ENCODE measurements at places on chromosomes 2 and 18. TPM values are rescaled to one million over a fixed set of nuclear protein-coding genes. Genes with fewer than 3 reads are reported as not detected.

TRIM43 gene
- total RNA-seq, result not detected

CNRIP1 gene
- not detected for total RNA-seq

ANKRD23 gene
- total RNA-seq, result 2.2 TPM

IL1RL1 gene
- 2.7 TPM for total RNA-seq

FOSL2 gene
- total RNA-seq, result 171 TPM

LYPD1 gene
- total RNA-seq, result not detected

TDRD15 gene
- 0.10 TPM for total RNA-seq

TCF23 gene
- total RNA-seq, result not detected

ZNF385B gene
- total RNA-seq, result not detected

BMP10 gene
- total RNA-seq, result not detected

SRD5A2 gene
- total RNA-seq, result not detected

SLC4A3 gene
- 0.10 TPM for total RNA-seq

SLC5A7 gene
- under 0.01 TPM for total RNA-seq

OSBPL1A gene
- 4.2 TPM for total RNA-seq

UGT1A6 gene
- total RNA-seq, result not detected

FTCDNL1 gene
- total RNA-seq, result 1.7 TPM

PTPRN gene
- total RNA-seq, result 1.3 TPM

SERPINB11 gene
- total RNA-seq, result not detected

LYPD6 gene
- total RNA-seq, result not detected

CAPN14 gene
- 0.21 TPM for total RNA-seq

TP53I3 gene
- total RNA-seq, result 5.6 TPM

KCNJ13 gene
- not detected for total RNA-seq

VWA3B gene
- total RNA-seq, result not detected

SLC11A1 gene
- total RNA-seq, result 126 TPM

IL36A gene
- not detected for total RNA-seq

COQ10B gene
- total RNA-seq, result 109 TPM

VSNL1 gene
- total RNA-seq, result not detected

EGR4 gene
- 0.52 TPM for total RNA-seq

GALNT5 gene
- total RNA-seq, result under 0.01 TPM

TCF7L1 gene
- not detected for total RNA-seq

RASGRP3 gene
- 31.5 TPM for total RNA-seq

FLACC1 gene
- total RNA-seq, result 9.6 TPM

CIDEA gene
- total RNA-seq, result not detected

LONRF2 gene
- 0.10 TPM for total RNA-seq

CAPN10 gene
- 18.2 TPM for total RNA-seq

DYSF gene
- 13.3 TPM for total RNA-seq

USP37 gene
- total RNA-seq, result 20.0 TPM

ABHD1 gene
- total RNA-seq, result 0.10 TPM

RBMS1 gene
- 76.3 TPM for total RNA-seq

PROC gene
- 0.84 TPM for total RNA-seq

UGT1A4 gene
- total RNA-seq, result not detected

SERPINB10 gene
- 5.7 TPM for total RNA-seq

SPC25 gene
- total RNA-seq, result 1.3 TPM

Measured in mononuclear cell (primary cell).